ENCODE measurements at places on chromosomes 5 and 9.

DNA sequence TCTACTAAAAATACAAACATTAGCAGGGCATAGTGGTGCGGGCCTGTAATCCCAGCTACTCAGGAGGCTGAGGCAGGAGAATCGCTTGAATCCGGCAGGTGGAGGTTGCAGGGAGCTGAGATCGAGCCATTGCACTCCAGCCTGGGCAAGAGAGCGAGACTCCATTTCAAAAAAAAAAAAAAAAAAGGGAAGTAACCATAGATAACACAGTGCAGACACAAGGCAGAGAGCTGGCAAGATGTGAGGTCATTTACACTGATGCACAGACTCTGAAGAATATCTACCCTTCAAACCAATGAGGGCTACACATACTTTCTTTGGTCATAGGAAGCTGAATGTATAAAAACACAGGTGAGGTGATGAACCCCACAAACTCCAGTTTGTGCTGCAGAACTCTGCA lies 131.9 kb downstream of the DCP2 start:
- no peak for DNase-seq

GRCh38 chr9:134405527-134405926 lies 79.3 kb downstream of the RXRA start:
- no peak for DNase-seq

- DNase-seq: no peak
Measured at GRCh38 chr5:149438711-149439132, 59.6 kb upstream of the IL17B start.

- no peak for DNase-seq
Measured at GRCh38 chr9:123490688-123491087, 134.7 kb downstream of the CRB2 start.
